ENCODE measurements at places on chromosomes 12 and 14.

DNA sequence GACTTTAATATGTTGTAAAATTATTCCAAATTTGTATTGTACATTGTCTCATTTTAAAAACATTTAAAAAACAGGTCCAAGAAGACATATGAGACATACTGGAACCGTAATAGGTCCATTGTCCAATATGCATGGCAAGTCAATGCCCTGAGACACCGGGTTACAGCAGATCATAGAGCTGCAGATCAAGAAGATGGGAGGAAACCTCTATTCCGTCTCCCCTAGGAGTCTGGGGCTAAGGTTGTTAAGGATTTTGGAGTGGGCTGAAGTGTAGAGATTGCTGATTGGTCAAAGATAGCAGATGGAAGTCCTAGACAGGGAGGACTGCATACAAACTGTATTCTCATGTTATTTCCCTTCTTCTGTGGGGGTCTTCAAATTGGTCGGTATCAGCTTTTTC, 108.3 kb upstream of the PLEKHA5 start:
- no peak for DNase-seq

GRCh38 chr14:56676042-56676441, 96.4 kb downstream of the TMEM260 start:
- no peak for DNase-seq

GRCh38 chr12:10130042-10130441, at the start of gene CLEC7A:
TSS of gene CLEC7A (minus strand) at chr12:10130199. CDS start at chr12:10130082, 117 bp downstream.
- DNase-seq, result no peak

- DNase-seq, result no peak
Observed at GRCh38 chr12:40769846-40770245, 77.6 kb downstream of the CNTN1 start.

GRCh38 chr12:45303945-45304344, 88.0 kb downstream of the ANO6 start:
- no peak for DNase-seq

DNA sequence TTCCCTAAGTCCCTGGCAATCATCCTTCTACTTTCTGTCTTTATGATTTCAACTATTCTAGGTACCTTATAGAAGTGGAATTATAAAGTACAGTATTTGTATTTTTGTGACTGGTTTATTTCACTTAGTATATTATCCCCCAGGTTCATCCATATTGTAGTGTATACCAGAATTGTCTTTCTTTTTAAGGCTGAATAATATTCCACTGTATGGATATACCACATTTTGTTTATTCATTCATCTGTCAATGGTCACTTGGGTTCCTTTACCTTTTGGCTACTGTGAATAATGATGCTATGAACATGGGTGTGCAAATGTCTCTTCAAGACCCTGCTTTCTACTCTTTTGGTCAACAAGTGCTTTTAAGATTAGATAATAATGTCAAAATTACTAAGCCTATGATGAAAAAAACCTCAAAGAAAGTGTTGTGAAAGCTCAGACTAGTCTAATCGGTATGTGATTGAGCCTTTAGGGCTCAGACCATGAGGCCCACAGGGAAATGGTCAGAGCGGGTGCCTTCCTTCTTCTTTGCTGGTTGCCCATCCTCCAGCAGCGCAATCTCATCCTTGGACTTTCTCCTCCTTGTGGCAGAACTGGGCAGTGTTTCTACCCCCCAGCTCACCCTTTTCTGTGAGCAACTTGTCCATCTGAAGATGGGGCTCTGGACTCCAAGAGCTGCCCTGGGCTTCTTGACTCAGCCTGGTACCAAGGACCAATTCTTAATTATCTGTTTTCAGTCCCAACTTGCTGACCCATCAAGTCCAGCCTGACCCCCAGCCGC, 105.4 kb downstream of the TTC8 start:
- DNase-seq, result no peak

DNA sequence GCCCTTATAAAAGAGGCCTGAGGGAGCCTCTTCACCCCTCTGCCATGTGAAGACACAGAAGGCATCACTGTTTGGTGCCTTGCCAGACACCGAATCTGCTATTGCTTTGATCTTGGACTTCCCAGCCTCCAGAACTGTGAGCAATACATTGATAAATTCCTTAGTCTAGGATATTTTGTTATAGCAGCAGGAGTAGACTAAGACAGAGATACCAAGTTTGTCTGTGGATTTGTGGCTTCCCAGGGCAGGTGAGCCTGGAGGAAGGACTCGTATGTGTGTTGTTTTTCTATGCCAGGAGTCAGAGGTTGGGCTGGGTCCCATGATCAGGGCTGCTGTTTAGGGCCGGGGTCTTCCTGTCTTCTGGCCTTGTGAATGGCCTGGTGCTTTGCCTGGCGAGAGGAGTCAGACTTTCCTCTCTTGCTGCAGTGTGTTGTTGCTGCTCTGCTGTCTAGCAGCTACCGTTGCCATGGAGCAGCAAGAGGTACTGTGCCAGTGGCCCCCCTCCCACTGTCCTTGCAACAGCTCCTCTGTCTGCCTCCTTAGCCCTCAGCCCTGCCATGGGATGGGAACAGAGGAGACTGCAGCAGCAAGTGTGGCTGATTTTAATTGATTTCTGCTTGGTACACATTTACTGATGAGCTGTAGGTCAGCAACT, 111.2 kb downstream of the CHST11 start:
- no peak for DNase-seq

GRCh38 chr14:47857646-47858045, 182.2 kb upstream of the MDGA2 start:
- no peak for DNase-seq

DNA sequence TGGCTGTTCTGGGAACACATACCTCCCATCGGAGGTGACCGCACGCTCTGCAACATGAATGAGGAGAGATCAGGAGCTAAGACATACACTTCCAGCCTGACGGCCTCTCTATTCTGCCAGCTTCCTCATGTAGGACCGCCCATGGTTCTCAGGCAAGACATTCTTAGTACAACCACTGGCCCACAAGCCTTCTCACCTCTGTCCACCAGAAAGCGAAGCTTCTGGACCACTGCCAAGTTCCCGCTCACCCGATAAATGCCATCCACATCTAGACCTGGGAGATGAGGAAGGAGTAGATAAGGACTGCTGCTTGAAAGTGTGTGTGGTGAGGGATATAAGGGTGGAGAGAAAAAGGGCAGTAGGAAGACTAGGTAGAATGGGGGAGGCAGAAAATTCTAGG, 5.2 kb downstream of the ARHGAP9 start:
- DNase-seq, result no peak

DNA sequence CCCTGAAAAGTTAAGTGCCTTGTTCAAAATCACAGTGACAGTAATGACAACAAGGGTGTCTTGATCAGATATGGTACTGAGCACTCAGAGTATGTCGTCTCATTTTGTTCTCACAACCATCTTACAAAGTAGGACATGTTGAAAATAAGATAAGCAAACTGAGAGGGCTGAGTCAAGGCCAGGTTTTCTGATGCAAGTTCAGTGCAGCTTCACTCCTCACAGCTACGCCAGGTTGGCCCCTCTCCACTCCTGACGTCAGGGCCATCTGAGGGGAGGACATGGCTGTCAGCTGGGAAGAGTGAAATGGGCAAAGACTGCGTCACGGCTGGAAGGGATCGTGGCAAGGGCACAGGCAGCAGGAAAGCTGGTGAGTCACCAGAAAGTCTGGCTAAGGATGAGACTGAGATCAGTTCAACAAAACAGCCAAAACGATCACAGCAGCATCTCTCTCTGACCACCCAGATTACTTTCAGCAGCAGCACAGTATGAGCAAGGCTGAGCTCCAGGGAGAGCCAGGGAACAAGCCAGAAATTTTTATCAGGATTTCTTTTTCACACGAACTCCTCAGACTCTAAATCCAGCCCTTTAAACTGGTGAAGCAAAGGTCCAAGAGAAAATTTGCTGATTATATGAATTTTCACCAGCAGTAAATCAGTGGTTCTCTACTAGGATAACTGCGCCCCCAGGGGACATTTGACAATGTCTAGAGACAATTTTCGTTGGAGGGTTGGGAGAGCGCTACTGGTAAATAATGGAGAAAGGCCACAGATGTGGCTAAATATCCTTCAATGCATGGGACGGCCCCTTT, 297.9 kb upstream of the AMIGO2 start:
- DNase-seq, result peak; percentile 62

GRCh38 chr14:103546652-103547454, 15.6 kb downstream of the BAG5 start:
- DNase-seq, result no peak

GRCh38 chr12:49322367-49322707, 718 bp upstream of the TROAP start:
- DNase-seq, result no peak

DNA sequence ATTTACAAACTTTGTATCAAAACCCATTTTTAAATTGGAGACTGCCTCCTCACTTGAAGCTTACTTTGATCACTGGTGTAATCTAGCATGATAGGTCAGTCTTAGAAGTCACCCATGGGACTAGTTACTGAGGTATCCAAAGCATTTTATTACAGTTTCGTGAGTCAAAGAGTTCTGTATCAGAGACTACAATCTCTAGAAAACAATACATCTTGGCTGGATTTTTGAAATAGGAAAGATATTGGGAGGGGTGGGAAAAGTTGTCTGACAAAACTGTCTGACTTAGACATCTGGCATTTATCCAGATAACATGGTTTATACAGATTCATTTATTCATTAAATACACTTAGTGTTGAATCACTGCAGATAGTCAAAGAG, 173.5 kb upstream of the PDZRN4 start:
- peak; percentile 22 for DNase-seq

DNA sequence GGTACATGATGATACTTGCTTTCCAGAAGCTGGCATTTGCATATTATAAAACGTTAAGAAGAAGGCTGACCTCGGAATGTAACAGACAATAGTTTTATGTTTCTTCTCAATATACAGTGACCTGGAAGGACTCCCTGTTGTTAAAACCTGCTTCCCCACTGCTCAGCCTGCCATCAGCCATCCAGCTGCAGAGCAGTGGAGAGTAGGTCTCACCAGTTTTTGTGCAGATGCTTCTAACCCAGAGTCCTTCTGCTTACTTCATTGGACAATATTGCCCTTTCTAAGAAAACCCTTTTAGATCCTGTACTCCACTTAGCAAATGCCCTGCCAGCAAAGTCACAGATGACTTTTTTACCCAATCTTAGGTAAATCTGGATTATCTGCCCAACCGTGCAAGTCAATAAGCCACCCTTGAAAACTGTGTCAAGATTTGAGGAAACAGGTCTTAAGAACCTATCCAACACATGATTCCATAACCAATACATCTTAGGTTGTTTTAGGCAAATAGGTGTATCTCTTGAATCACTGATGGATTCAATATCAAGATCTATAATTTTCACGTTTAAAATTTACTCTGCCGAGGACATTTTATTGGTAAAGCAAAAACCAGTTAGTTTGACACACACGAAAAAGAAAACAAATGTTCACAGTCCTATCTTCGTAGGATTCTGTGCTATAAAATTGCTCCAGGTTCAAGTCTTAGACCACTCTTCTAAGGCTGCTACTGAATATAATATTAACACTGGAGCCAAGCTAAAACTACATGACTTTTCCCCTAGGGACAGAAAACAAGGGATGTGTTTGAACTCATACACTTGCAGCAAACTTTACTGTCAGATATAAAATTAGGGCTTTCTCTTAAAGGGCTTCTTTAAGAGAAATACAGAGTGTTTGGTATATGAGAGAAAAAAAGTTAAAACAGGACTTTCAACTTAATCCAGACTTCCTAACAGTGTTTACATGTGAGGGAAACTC, 5.7 kb downstream of the PHLDA1 start:
- DNase-seq, result no peak
